ENCODE measurements at places on chromosomes 11 and 22. TPM values are rescaled to one million over a fixed set of nuclear protein-coding genes. Genes with fewer than 3 reads are reported as not detected.

GGT1 gene
- 14.4 TPM for total RNA-seq

DNA sequence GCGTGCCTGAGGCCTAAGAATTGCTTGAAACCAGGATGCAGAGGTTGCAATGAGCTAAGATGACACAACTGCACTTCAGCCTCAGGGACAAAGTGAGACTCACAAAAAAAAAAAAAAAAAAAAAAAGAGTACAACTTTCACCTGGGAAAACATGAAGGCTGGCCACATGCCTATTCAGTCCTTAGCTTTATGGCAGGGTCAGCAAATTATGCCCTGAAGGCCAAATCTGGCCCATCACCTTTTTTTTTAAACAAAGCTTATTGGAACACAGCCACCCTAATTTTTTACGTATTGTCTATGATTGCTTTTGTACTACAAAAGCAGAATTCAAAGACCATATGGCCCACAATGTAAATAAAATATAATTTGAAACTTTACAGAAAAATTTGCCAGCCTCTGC lies 8.2 kb downstream of the FSHB start:
- DNase-seq: no peak

SEZ6L gene
- total RNA-seq: 0.11 TPM

TEX12 gene
- total RNA-seq: not detected

DNA sequence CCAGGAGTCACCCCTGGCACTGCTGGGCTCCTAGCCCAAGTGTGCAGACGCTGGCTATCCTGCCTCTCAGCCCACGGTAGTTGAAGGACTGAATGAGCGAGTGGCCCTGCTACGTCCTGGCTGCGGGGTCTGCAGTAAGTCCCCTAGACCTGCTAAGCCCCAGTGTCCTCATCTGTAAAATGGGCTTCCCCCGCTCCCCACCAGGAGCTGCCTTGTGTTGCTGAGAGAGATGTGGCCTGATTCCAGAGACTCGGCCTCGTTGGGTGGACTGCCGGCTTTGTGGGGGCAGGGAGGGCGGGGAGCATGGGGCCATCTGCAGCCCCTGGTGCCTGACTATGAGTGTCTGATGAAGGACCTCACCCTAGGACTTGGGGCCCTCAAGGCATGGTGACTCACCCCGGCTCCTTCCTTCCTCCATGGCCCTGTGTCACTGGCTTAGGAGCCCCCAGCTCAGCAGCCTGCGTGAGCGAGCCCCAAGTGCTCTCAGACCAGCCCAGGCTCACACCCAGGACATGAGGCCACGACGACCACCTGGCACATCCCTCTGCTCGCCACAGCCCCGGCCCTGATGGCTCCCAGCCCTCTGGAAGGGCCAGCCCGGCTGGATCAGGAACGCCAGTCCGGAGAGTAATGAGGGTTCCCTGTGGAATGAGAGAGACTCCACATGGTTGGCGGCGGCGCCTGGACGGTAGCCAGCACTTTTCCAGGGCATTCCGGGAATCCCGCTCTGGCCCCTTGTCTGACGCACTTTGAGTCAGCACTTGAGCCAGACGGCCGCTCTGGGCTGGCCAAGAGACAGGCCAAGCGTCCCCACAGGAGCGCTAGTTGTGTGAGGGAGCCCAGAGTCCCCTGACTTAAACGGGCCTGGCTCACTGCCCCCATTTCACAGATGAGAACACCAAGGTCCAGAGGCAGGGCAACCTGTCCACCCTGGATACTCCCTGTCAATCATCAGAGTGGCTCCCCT lies 50.5 kb upstream of the SHISAL1 start:
- DNase-seq: no peak

DNA sequence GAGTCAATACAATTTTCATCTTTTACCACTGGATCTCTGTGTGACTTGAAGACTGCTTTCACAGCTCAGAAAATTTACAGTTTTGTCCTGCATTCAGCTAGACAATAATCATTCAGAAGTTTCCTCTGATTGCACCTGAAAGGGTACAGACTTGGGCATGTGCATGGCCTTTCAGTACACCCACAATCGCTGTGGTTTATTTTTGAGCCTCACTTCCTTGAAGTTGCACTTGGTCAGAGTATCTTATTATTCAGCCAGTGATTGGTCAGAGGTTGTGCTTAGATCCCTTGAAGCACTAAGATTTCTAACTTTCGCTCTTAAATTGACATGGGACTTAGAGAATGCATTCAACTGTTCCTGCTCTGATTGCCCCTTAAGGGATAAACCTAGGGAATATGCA lies 508.2 kb downstream of the FAM181B start:
- no peak for DNase-seq

VPREB1 gene
- not detected for total RNA-seq

GRCh38 chr11:66843776-66844495 lies 695 bp downstream of the RCE1 start:
- no peak for DNase-seq

GRCh38 chr11:133134314-133135173 lies 397.8 kb downstream of the OPCML start:
- peak; percentile 83 for DNase-seq

DNA sequence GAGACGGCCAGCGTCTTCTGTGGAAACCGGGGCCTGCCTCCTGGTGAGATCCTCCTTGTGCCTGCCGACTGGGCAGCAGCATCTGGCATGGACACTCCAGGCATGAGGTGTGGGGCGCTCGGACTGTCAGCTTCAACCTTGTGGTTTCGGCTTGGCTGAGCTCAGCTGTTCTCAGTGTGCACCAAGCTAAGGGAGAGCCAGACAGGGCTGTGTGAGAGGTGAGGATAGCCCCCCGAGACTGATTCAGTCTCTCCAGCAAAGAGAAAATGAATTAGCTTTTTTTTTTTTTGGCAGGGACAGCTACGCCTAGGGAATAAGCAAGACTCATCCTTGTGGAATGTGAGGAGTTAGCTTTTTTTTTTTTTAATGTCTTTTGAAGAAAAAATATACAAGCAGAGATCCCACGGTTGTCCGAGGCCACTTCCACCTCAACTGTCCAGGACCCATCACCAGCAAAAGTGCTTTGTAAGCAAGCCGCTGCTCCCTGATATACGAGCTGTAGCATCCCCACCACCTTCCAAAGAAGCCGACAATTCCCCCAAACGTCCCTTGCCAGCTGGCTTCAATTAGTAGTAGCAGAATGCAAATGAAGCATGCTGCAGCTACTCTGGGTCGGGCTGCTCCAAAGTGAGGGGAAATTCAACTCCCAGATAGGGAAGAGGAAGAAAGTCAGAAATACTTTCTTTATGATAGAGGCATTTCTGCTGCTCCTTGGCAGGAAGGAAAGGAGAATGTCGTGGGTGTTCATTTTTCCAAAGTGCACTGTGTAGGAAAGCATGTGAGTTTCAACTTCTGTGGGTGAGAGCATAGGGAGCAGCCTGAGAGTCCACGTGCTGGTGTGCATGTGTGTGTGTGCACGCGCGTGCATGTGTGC lies 9.7 kb upstream of the THY1 start:
- no peak for DNase-seq

- DNase-seq: no peak
Observed at GRCh38 chr22:45320357-45320976, 10.7 kb downstream of the FAM118A start.

DNA sequence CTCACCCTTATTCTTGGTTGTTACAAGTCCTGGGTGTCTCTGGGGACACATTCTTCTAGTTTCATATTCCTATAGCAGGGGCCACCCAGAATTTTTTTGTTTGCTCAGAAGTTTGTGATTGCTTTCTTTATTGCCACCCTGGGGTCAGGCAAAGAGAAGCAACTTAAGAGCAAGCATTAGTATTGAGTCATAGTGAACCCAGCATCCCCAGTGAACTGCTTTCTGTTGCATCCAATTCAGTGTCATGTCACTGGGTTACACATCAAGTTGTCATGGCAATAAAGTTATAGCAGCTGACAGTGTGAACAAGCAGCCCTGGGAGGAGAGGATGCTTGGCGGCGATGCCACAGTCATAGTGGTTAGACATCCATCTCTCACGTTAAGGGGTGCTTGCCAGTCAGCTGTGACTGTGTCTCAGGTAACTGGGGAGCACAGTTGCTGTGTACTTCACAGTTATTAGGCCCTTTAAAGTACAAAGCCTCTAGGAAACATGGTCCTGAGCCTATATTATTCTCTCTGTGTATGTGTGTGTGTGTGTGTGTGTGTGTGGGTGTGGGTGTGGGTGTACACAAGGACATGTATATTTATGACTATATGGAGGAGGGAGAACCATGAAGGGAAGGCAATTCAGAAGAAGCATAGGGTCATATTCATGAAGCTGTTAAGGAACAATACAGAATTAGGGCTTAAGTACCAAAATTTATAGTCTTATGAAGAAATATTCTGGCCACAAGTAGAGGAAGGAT lies 52.5 kb downstream of the TRIM44 start:
- DNase-seq: no peak

- DNase-seq: no peak
Observed at GRCh38 chr22:40966726-40967085, 15.5 kb downstream of the RBX1 start.

DNA sequence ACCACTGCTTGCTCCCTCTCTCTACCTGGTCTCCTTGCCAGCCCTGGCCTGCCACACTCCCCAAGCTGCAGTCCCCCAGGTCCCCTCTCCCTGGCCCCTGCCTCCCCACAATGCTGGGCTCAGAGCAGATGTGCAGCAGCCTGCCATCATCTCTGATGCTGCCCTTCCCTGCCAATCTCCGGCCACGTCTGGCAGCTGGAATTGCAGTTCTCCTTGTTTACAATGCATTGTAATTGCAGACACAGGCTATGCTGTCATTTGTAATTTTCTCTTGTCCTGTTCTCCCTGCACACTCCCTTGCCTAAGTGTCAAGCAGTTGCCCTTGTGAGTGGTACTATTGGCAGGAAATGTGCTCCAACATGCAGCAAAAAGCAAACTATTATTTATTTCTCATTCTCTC lies 222.3 kb downstream of the NTM start:
- no peak for DNase-seq

DNA sequence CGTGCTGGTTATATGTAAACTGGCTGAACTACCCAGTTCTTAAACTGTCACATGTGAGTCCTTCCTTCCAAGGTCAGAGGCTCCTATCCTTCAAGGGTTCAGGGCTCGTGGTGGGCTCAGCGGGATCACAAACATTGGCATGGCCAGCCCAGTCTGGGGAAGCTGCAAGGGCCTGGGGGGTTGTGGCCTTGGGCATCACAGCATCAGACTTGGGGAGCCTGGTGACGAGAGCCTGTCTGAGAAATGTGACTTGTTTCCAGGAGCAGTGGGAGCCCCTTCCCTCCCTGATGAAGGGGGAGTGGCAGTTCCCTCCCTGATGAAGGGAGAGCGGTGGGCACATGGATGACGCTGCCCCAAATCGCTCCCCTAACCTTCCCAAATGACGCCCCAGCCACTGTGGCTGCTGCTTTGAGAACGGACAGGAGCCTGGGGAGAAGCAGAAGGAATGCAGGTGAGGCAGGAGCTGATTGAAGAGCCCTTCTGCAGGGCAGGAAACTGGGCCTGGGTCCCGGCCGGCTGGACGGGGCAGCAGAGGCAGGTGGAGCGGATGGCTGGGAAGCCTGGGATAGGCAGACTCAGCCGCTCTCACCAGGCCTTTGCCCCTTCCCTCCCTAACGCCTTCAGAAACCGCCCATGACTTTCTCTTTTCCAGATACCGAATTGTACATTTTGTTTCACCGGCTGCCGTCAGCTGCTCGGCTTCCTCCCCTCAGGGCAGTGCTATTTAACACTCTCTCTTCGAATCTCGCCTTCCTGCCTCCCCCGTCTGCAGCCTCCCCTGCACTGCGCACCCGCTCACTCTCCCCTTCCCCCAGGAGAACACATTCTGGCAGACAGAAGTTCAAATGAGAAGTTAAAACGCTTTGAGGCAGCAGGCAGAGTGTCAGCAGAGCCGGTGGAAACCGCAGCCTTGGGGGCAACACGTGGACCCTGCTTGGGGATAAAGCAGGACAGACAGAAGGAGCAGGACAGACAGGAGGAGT lies 1486.7 kb downstream of the BRD1 start:
- DNase-seq: no peak

DNA sequence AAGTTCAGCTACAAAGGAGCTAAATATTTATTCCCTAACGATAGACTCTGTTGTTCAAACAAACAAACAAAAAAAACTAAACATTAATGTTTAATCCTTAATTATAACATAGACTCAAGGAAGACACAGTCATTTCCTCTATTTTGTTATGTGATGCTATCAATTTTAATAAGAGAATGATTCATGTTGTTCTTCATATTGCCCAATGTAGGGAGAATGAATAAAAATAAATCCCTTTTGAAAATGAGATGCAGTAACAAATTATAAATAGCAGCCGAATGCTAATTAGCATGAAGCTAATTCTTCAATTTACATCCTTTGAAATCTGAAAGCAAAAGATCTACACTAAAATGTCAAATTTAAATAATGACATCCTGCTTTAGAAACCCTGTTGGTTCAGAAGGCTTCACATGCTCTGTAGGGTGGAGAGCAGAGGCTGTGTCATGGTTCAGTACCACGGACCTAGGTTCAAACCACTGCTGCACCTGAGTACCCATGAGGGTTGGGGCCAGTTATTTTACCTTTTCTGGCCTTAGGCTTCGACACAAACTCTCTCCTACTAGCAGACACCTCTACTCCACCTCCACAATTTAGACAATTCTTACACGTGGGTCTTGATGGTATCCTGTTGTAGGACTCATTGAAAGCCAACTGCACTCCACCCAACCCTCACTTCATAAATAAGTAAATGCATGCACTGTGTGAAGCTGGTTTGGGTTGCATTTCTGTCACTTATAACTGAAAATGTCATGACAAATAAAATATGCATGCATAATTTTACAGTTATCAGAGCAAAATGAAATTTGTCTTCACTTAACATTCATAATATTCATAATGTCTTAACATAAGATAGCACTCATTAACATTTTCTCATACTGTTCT lies 89.0 kb downstream of the RRAS2 start:
- DNase-seq: no peak

GRCh38 chr11:126719740-126720139 lies 280.8 kb downstream of the KIRREL3 start:
- DNase-seq: no peak

DNA sequence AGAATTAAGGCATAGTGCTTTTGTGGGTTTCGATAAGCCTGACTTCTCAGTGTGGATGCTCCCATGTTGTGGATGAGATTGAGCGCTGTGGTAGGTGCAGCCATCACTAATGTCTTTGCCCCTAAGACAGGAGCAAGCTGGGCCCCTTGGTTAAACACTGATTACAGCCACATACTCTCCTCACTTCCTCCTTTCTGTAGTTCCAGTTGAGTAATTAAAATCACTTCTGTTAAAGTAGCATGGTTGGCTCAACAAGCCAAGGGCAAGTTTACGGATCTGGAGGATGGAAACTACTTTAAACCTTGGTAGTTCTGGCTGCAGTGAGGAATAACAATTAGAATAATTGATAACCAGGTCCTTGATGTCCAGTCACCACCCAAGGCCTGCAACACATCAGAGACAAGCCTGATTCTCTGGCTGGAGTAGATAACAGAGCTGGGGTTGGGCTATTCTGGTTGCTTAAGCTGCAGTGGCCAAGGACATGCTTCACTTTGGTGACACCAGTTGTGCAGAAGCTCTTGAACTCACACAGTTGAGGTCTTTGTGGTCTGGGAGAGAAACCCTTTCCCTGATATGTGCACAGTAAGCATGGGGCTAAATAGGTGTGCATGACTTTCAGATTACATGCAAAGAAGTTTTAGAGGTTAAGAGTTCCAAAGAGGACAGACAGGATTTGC lies 81.3 kb downstream of the KIRREL3 start:
- DNase-seq: no peak

All from H1 (cell line).